Stimulated activated CD8-positive, alpha-beta memory T cell treated with anti-CD3 and anti-CD28 coated beads, Interleukin-4, amount 100 ng/mL, for 1 hour (primary cell): ENCODE measurements at places on chromosomes 12 and 14.

- DNase-seq: no peak
These were observed 190.4 kb downstream of the SLC5A8 start for GRCh38 chr12:101019667-101020066.

GRCh38 chr14:90607141-90607540 is 209.1 kb downstream of the TTC7B start:
- no peak for DNase-seq

DNA sequence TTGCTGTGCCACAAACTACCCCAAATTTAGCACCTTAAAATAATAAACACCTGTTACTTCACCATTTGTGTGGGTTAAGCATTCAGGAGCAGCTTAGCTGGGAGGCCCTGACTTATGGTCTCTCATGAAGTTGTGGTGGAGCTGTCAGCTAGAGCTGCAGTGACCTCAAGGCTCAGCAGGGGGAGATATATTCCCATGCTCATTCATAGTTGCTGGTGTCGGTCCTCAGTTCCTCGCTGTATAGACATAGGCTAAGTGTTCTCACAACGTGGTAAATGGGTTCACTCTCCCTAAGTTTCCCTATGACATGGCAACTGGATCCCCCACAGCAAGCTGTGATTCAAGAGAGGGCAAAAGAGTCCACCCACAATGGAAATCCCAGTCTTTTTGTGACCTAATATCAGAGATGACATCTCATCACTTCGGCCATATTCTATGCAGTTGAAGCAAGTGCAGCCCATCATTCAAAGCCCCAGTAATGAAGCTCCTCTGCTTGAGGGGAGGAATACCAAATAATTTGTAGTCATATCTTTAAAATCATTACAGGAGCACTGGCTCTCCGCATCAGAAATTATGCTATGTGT is 41.1 kb downstream of the PRB3 start:
- DNase-seq: no peak

DNA sequence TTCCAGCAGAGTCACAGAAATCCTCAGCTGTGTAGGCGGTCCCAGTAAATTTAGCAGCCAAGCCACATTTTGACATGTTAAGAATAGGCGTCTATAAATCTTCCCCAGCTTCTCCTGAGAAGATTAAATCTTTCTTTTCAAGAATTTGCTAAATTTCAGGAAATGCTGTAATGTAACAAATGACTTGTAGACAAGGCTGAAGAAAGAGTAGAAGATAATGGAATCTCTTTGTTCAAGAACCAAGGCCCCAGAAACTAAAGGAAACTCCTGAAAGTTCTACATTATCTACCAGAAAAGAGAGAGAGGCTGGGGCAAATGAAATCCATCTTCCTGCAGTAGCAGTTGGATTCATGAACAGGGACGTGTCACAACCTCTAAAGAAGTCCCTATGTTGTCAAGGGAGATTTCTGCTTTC is 760.3 kb downstream of the NOVA1 start:
- DNase-seq: no peak

DNA sequence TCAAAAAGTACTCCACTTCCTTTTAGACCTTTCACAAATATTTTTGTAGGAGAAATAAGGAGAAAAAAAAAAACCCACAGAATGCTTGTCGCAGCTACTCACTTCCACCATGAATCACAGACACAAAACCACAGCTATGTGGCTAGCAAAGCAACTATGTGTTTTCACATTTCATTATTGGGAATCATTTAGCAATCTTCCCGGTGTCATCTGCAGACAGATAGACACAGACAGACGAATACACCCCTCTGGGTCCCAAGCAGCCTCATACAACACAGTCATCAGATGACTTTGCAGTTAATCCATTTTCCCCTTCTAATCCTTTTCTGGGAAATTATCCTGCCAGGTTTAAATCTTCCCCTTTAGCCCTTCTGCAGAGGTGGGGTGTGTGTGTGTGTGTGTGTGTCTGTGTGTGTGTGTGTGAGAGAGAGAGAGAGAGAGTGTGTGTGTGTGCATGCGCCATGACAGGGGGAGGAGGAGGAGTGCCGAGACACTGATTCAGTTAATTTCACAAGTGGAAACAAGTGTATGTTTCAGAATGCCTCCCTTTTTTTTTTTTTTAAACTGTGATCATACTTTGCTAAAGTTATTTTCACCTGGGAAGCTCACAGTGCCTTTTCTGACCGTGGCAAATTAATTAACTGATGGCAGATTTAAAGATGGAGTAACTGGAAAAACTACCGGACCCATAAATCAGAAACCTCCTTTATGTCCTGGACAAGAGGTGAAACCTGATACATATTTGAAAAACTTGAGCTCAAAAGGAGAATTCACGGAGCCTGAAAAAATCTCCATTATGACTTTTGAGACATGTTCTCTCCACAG is 39.9 kb downstream of the LTBP2 start:
- DNase-seq: no peak

DNA sequence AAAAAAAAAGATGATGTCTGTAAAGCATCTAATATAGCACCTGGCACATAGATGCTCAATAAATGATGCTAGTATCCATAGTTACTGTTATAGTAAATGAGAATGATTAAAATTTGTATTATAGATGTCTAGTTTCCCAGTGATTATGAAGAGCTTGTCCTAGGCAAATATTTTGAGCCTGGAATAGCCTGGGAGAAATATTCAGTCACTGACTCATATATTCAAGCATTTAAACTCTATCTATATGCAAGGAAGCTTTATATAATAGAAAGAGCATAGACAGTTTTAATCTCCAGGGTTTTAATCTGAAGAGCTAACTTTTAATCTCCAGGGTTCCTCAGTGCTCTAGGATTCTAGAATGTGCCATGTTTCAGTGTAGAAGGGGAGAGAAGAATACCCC is 91.5 kb upstream of the VASH1 start:
- DNase-seq: no peak

DNA sequence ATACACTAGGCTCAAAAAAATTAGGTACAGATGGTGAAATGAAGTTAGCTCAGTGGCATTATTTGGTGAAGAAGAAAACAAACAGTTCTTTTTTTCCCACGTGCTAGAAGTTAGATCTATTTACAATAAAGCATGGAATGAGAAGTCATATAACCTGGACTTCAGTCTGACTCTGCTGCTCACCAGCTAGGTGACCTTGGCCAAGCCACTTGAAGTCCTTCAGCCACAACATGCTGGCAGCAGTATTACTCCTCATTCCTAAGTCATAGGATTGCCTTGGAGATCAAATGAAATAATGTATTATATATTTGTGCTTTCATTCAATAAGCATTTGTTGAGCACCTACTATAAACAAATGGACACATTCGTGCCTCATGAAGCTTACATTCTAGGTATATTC is 45.2 kb downstream of the PTHLH start:
- DNase-seq: no peak

DNA sequence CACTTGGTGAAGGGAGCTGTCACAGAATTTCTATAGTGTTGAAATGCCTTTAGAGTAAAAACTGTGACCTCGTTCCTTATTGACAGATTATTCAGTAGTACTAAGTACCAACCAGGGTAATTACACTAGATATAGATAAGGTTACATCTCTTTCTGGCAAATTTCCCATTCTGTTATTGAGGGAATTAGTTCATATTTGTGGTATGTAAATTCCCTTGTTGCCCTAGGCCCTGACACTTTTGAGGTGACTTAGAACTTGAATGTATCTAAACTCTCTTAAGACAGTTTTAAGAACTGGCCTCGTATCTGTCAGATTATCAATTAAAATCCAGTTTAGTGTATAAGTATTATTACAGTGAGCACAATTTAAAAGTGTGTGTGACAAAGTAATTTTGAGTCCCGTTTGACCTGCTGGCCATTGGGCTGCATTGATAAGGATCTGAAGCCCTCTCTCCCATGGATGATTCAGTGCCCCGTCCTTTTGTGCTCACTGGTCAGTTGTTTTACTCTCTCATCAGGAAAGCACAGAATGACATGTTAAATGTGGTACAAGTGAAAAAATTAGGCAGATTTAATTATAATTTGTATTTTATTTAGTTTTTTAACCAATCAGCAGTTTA is 123.2 kb downstream of the GPR135 start:
- no peak for DNase-seq

DNA sequence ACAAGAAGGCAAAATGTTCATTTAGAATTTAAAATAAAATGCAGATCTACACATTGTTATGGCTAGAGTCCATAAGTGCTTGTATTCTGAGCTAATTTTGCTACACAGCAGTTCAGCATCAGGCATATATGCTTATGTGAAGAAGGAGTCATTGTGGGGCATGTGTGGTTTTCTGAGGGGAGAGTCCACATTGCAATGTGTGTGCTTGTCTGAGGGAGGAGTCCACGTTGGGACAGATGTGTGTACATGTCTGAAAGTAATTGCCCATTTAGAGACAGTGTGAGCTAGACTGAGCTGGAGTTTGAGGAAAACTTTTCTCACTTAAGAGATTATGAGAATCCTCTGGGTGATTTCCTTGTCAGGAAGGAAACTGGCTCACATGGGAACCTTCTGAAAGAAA is 767.9 kb downstream of the TMEM121 start:
- no peak for DNase-seq

DNA sequence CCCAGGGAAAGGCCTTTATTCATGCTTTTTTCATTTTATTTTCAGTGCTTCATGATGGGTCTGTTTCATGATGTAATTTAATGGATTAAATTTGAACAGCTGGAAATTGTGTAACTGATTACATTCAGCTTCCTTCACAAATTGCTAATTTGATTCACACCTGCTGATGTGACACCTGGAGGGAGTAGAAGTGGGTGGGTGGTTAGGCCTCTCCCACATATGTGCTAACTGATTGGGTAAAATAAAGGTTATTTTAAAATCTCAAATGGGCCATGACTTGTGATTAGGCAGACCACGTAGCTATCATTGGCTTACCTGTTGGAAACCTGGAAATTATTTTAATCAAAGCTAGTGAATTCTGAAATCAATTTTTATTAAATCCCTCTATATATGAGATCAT is 142.1 kb downstream of the GXYLT1 start:
- DNase-seq: no peak

- no peak for DNase-seq
These were observed 80.4 kb upstream of the KCNA1 start for GRCh38 chr12:4829161-4829792.

- DNase-seq: no peak
These were observed 9.1 kb upstream of the NKX2-8 start for GRCh38 chr14:36591482-36591881.

GRCh38 chr12:88509347-88509746 is 70.9 kb downstream of the KITLG start:
- DNase-seq: no peak

GRCh38 chr12:124075841-124076240 is 102.8 kb downstream of the ZNF664 start:
- no peak for DNase-seq

- no peak for DNase-seq
These were observed 22.2 kb downstream of the LPCAT3 start for GRCh38 chr12:6996040-6996441.

DNA sequence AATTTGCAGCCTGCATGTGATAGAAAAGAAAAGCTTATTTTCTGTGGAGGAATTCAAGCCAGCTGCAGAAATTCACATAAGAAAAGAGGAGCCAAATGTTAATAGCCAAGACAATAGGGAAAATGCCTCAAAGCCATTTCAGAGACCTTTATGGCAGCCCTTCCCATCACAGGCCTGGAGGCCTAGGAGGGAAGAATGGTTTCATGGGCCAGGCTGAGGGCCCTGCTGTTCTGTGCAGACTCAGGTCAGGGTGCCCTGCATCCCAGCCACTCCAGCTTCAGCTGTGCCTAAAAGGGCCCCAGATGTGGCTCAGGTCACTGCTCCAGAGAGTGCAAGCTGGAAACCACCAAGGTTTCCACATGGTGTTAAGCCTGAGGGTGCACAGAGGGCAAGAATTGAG is 21.2 kb upstream of the CCDC88C start:
- DNase-seq: no peak

DNA sequence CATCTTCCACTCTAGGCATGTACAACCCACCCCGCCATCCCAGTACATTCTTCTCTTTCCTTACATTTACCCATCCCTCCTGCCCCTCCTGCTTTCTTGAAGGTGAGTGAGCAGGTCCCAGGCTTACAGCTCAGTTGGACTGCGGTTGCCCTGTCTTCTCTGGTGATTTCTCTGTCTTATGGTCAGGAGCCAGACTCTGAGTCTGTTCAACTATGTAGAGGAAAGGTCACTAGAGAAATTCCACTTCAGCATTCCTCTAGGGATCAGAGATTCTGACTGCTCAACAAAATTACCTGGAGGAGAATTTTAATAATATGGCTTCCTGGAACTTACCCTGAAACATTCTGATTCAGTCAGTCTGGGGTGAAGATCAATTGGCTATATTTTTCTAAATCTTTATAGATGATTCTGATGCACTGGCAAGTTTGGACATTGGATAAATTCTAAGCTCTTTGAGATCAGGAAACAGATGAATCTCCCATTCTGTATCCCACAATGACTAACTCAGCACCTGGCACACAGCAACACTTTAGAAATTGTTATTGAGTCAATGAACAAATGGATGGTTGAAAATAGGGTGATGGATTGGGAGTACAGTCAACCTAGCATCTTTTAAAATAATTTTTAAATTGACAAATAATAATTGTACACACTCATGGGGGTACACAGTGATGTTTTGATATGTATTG is 128.6 kb upstream of the HIF1A start:
- no peak for DNase-seq

DNA sequence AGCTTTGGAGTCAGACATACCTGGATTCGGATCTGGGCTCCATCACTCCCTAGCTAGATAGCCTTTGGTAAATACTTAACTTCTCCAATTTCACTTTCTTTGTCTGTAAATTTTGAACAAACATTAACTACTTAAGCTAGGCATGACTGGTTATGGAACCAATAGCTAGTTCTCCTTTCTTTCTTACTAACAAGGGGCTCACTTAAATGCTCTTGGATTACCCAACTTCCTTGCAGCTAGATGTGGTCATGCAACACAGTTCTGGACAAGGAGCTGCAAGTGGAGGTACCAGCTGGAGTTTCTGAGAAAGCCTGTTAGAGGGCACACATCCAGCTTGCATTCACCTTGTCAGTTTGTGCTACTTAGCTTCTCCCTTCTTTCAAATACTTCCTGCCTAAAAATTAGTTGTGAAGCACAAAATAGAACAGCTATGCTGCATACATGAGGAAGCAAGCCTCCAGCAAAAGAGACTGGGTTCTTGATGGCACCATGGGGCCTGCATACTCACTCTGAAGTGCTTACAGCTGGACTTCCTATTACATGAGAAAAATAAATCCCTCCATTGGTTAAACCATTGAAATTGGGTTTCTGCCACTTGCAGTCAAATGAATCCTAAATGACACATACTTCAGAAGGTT is 210.1 kb upstream of the EEA1 start:
- no peak for DNase-seq

GRCh38 chr14:53516261-53516774 is 363.2 kb upstream of the DDHD1 start:
- no peak for DNase-seq

DNA sequence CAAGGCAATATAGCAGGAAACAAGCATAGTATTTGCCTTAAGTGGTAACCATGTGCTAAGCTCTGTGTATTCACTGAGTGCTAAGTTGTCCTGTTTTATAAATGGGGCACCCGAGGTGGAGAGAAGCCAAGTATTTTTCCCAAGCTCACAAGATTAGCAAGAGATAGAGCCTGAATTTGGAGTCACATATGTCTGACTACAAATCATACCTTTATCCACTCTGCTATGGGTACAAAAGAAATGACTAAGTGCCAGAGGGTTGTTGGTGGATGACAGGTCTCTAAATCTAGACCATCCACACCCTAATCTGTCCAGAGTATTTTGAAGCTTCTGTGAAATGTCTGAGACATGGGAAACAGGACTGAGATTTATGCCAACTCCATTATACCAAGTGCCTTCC is 182.1 kb upstream of the SEL1L start:
- DNase-seq: no peak

GRCh38 chr12:132196038-132196872 is 52.0 kb downstream of the NOC4L start:
- no peak for DNase-seq
